ENCODE measurements at places on chromosomes 7 and 10. TPM values are rescaled to one million over a fixed set of nuclear protein-coding genes. Genes with fewer than 3 reads are reported as not detected.

IFT22 gene
- total RNA-seq = 2.6 TPM

TLL2 gene
- 0.17 TPM for total RNA-seq

GPR146 gene
- total RNA-seq = 8.8 TPM

ACTR3C gene
- total RNA-seq = 13.0 TPM

FKBP6 gene
- total RNA-seq = not detected
